ENCODE measurements at places on chromosomes 4 and X.

DNA sequence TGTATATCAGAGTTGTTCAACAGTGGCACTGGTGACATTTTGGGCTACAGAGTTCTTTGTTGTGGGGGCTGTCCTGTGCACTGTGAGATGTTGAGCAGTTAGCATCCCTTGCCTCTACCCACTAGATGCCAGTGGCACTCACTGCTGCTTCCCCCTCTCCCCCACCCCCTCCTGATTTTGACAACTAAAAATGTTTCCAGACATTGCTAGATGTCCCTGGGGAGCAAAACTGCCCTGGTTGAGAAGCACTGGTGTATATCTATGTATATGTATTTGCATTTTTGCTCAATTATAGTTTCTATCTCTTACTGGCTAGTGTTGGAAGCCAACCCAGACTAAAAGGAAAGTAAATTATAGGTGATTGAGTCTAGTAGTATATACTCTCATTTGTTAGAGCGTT is 2.4 kb downstream of the TMEM131L start:
- no peak for DNase-seq

- DNase-seq = no peak
Measured at GRCh38 chrX:80879916-80880315, 70.2 kb upstream of the BRWD3 start.

- no peak for DNase-seq
Measured at GRCh38 chr4:128427832-128428366, 140.3 kb upstream of the PGRMC2 start.

DNA sequence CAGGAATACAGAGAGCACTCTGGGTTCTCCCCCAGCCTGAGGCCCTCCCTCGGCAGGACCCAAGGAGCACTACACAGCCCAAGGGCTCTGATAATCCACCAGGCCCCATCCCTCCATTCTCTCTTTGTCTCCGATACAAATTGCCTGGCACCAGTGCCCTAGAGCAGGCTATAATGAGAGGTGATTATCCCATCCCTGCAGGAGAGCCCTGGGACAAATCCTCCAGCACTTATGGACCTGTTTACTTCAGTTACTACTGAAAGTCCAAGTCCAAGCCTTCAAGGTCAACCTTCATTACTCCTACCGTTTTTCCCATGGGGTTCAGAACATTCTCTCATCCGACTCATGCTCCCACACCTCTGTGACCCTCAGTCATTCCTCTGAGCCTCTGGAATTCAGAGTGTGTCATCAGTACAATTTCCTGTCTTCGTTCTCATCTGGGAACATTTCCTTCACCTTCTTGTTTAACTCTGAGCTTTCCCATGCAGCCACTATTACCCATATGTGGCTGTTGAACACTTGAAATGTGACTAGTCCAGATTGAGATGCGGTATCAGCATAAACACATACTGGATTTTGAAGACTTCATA is 299.0 kb downstream of the RAPGEF2 start:
- DNase-seq = no peak

DNA sequence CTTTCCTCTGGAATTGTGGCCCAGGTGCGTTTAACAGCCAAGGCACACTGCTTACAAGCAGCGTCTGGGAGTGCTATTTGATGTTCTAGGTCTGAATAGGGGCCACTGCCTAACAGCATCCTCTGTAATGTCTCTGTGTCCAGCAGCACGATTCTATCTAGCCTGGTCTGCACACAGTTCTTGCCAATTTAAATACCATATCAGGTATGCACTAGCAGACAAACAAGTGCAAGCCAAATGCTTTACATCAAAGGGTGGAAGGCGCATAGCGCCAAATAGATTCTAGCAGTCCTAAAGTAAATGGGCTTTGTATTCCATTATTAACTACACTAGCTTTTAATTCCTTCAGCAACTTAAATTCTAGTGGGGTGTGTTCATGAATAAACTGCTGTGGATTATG is 15.8 kb upstream of the UGDH start:
- no peak for DNase-seq

DNA sequence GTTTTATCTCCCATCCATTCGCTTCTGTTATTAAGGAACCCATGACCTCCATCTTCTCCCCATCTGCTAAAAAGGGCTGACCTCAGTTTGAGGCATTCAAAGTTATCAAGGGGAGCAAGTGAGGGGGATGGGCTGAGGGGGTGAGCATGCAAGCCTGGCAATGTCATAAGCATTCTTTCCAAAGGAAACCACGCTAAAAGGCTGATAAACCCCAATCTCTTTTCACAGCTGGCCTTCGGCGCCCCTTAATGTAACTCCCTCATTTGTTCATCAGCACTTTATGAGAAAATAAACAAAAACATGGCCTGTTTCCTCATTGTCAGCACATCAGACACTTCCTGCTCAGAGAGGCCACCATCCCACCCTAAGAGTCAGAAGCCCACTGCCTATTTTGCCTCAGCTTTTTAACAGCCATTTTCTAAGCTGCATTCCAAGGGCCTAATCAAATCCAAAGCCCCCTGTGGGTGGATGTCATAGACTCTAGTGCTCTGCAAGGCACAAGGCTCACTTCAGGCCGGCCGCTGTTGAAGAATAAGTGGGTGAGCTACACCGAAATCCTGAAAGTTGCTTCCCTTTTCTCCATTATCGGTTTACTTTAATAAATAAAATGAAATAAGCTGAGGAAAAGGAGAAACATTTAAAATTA is 92.0 kb upstream of the SRD5A3 start:
- no peak for DNase-seq

DNA sequence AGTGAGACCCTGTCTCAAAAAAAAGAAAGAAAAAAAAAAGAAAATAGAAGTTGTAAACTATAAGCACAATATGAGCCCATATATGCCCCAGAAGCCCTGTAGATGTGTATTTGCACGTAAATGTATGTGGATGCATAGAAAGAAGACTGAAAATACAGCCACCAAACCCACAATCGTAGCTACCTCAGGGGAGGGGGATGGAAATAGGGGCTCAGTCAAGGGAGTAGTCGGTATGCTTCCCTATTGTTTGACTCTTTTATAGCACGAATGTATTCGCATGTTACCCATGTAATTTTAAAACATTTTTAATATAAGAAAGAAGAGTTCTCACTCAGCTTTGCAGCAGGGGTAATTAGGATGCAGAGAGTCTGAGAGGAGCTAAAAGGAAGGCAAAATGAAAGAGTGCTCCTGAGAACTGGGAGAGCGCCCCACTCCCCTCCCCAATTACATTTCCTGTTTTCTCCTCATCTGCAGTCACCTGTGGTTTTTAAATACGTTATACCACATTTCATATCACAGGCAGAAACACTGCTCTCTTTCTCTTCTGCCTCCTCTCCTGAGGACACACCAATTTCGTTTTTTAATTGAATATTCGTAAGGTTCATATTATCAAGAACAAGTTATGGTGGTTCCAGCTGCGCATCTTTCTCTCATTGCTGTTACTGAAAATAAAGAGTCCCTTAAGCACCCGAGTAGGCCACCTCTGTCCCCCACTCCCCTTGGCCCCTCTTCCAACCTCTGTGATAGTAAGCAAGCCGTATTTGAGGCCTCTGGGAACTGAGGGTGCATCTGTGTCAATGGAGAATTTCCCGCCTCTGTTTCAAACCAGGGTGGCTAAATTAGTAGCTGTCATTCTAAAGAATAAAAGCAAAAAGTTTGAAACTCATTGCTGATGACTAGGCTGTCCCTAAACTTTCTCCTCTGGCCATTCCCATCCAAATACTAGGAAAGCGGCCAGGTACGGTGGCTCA is 10.7 kb downstream of the SEPTIN6 start:
- DNase-seq = no peak

DNA sequence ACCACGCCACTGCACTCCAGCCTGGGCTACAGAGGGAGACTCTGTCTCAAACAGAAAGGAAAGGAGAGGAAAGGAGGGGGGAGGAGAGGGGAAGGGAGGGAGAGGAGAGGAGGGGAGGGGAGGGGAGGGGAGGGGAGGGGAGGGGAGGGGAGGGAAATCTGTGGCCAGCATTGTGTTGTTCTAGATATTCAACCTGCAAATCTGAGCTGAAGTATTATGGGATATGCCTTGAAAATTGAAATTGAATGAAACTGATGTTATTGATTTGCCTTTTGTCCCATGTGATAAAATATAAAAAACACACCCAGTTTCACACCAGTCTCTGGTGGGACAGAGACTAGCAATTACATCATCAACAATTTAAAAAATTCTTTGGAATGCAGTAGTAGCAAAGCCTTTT is 1.5 kb downstream of the SMIM31 start:
- DNase-seq = no peak

DNA sequence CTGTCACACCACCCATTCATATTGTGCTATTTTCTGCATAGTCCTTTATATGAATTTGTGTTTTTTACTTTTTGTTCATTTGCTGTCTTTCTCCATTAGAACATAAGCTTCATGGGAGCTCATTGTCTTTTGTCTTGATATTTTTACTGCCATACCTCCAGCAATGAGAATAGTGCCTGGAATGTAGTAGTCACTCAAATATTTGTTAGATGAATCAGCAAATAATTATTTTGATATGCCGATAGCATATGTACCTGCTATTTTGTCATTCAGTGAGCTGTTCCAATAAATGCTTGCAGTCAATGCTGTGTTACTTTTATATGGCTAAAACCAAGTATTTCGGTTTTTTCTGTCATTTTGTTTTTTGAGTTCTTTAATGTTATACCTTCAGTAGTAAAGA is 43.5 kb upstream of the SLC25A31 start:
- DNase-seq = no peak

DNA sequence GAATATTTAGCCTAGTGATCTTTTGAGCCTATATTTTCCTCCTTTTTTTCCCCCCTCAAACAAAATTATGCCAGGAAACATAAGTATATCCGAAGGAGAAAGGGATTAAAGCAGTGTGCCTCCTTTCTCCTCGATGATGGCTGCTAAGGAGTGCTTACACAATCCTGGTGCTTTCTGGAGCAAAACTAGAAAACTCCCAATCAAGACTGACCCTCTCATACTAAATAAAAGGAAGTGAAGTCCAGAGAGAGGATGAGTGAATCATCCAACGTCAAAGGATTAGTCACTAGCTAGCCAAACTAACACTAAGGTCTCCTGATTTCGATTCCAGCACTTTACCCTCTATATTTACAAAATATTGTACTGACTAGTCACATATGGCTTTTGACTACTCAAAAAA is 146.8 kb downstream of the PPP3CA start:
- no peak for DNase-seq

- no peak for DNase-seq
Measured at GRCh38 chrX:150769408-150769807, 76.2 kb downstream of the MTMR1 start.

- DNase-seq = peak; percentile 77
Measured at GRCh38 chrX:41922431-41923151, 763 bp downstream of the CASK start.

DNA sequence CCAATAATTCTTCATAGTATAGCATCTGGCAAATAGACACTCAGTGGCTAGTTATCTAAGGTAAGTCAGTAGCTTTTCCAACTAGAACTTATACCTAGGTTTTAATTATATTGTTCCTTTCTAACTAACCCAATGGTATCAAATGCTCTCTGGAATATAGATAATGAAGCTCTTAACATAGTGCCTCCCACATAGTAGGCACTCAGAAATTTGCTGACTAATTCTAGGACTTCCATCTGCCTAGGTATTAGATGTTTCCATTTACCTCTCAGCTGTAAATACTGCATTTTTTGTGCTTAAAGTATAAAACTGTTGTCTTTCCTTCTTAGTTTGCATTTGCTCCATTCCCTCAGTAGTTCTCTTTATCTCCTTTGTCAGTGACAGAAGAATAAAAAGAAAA is 214.3 kb upstream of the SPRY1 start:
- no peak for DNase-seq

- DNase-seq = no peak
Measured at GRCh38 chr4:73872316-73873108, 3.3 kb downstream of the CXCL1 start.

DNA sequence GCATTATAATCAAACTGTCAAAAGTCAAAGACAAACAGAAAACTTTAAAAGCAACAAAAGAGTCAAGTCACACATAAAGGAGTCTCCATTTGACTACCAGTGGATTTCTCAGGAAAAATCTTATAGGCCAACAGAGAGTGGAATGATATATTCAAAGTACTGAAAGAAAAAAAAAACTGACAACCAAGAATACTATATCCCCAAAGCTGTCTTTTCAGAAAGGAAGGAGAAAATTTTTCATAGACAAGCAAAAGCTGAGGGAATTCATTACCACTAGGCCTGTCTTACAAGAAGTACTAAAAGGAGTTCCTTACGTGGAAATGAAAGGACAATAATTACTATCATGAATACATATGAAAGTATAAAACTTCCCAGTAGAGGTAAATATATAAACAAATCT is 39.0 kb downstream of the SLC10A7 start:
- no peak for DNase-seq

GRCh38 chr4:184403384-184403781 is 71.0 kb downstream of the IRF2 start:
- no peak for DNase-seq

DNA sequence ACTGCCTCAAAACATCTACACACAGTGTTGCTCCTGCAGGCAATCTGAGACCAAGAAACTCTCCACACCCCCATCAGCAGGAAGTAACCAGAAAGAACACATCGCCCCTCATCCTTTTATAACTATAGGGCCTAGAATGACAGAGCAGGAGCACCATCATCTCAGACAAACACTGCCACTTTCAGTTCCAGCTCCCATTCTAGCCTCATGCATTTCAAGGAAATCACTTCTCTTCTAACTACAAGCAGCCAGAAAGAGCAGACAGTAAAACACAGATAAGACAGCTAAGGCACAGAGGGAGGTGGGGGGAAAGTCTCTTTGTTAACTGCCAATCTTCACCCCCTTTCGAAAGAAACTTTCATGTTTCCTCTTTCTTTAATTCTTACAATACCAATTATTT is 102.6 kb upstream of the TENT5D start:
- DNase-seq = no peak

- DNase-seq = no peak
Measured at GRCh38 chr4:62526671-62527070, 1326.5 kb downstream of the ADGRL3 start.

DNA sequence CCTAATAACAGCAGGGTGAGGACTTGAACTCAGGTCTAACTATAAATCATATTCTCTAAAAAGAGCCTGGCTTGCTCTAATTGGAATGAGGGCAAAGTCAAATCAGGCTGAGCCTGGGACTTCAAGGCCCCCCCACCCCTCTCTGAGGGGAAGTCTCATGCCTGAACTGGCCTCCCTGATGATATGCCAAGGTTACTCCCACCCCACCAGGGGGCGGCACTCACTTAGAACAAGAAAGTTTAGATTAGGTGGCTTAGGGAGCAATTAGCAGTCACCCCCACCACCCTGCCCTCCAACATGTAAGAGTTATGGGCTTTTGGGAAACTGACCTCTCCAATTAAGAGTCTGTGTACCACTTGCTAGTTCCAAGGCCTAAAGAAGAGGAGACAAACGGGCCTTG is 2.7 kb downstream of the FOXO4 start:
- no peak for DNase-seq

- peak; percentile 81 for DNase-seq
Measured at GRCh38 chr4:169791527-169792156, 33.9 kb upstream of the HPF1 start.
